Lung (tissue), 17 donors: ENCODE measurements at places on chromosomes 16 and 17. TPM values are rescaled to one million over a fixed set of nuclear protein-coding genes. Genes with fewer than 3 reads are reported as not detected.

GRCh38 chr16:5925850-5926249 lies 828.3 kb upstream of the EEF2KMT start:
- H3K27ac ChIP-seq = no peak overlapping the region
- H3K4me3 ChIP-seq = no peak overlapping the region
- no peaks in the 10 kb centered on the region for H3K36me3 ChIP-seq

Gene ZNF689
- total RNA-seq = 9.5 TPM

- H3K4me3 ChIP-seq = no peak overlapping the region
- no peaks in the 10 kb centered on the region for H3K27me3 ChIP-seq
- H3K36me3 ChIP-seq = peaks cover 5% of the 10 kb centered on the region
- no peaks in the 10 kb centered on the region for H3K4me1 ChIP-seq
Measured at GRCh38 chr16:57531635-57532265, 4.6 kb downstream of the CCDC102A start.

Gene MT1A
- 1.1 TPM for total RNA-seq

GRCh38 chr17:74729866-74730265 lies 7.2 kb upstream of the RAB37 start:
- H3K4me3 ChIP-seq = no peak overlapping the region
- no peaks in the 10 kb centered on the region for H3K36me3 ChIP-seq
- no peaks in the 10 kb centered on the region for H3K4me1 ChIP-seq

Gene SLC4A1
- total RNA-seq = 1.4 TPM

Gene ZFP3
- 7.3 TPM for total RNA-seq
